ENCODE measurements at places on chromosomes 5 and 9.

- DNase-seq, result no peak
These were observed 5.6 kb downstream of the P4HA2 start for GRCh38 chr5:132221781-132222648.

- DNase-seq, result no peak
These were observed 131.7 kb upstream of the VLDLR start for GRCh38 chr9:2489838-2490314.

DNA sequence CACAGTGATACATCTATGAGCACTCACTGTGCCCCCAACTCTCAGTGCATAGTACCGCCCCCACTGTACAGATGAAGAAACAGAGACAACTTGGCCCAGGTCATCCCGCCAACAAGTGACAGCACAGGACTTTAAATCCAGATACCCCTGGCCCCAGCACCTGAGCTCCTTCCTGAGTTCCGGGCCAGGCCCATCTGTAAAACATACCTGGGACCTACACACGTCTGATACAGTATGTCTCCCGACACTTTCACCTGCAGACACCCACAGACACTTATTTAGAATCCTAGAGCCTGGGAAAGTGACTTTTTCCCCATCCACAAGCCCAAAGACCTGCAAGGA lies 60.8 kb upstream of the SLC25A51 start:
- no peak for DNase-seq

DNA sequence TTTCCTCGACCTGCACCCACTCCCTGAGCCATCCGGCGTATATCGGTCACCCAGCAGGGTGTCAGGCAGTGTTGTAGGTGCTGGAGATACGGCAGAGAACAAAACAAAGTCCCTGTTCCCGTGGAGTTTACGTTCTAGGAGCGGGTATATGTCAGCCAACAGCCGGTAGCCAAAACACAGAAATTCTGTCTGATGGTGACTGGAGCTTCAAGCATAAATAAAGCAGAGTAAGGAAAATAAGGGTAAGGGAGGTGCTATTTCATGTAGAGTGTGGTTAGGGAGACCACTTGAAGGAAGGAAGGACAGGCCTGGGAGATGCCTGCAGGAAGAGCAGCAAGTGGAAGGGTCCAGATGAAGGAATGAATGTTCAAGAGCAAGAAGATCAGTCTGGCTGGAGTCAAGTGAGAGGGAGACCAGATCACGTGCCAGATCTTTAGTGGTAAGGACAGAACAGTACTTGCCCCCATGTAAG lies 783 bp upstream of the ZFR start:
- DNase-seq, result no peak

All from SHP77 (cell line).